ENCODE measurements at places on chromosomes 11 and 22.
A peak's percentile ranks its signal among the peaks of the same experiment; 100 is the strongest.

- DNase-seq, result no peak
Measured at GRCh38 chr11:19345848-19346681, 105.3 kb upstream of the E2F8 start.

GRCh38 chr22:33829546-33830280, 90.6 kb downstream of the LARGE1 start:
- DNase-seq, result no peak

DNA sequence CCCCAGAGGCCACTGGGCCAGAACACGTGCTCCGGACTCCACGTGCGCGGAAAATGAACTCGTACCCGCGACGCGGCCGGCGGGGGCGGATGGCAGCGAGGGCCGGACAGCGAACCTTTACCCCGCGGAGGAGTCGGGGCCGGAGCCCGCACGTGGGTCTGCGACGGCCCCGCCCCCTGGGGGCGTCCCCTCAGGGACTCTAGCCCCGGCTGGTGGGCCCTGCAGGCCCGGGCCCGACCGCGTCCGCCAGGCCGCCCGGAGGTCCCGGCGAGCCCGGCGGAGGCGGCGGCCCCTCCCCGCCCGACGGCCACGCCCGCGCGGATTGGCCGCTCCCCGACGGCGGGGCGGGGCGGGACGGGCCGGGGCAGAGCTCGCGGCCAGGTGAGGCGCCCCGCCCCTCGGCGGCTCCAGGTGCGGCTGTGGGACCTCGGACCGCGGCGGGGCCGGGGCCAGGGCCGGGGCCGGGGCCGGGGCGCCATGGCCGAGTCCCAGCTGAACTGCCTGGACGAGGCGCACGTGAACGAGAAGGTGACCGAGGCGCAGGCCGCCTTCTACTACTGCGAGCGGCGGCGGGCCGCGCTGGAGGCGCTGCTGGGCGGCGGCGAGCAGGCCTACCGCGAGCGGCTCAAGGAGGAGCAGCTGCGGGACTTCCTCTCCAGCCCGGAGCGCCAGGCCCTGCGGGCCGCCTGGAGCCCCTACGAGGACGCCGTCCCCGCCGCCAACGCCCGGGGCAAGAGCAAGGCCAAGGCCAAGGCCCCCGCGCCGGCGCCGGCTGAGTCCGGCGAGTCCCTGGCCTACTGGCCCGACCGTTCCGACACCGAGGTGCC, at the start of gene FAM83F:
TSS of gene FAM83F (plus strand) at position 389 of the 827 bp plus-strand sequence. CDS start at position 478, 89 bp downstream.
- peak; percentile 39 for DNase-seq

- DNase-seq, result no peak
Measured at GRCh38 chr11:1226226-1226985, 3.5 kb downstream of the MUC5B start.

DNA sequence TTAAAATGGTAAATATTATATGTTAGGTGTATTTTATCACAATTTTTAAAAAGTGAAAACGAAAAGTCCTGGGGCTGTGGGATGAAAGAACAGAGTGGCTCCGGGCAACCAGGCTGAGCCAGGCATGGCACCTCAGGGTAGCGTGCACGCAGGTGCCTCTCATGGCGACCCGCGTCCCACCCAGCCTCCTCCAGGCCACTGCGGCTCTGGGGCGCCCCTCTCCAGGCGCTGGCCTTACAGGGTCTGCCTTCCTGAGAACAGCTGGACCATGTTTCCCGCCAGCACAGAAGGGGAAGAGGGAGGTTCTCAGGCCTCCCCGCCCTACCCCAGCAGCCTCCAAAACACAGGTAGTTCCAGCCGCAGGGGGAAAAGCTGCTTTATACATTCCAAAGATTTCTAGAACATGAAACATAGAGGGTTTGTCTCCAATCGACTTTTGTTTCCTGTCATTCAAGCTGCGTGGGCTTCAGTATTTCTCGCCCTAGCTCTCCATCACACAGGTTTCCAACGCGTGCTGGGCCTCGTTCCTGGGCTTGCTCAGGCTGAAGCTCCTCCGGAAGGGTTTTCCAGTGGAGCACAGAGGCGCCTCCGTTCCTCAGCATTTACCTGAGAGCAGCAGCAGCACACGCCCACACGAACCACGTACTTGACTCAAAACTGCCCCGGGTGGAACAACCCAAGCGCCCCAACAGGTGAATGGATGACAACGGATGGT, 10.5 kb downstream of the EHD1 start:
- DNase-seq, result peak; percentile 3

GRCh38 chr22:47301820-47302475, 539.5 kb downstream of the TBC1D22A start:
- DNase-seq, result no peak

- DNase-seq, result peak; percentile 44
Measured at GRCh38 chr11:66950112-66950535, 8.1 kb downstream of the PC start.

DNA sequence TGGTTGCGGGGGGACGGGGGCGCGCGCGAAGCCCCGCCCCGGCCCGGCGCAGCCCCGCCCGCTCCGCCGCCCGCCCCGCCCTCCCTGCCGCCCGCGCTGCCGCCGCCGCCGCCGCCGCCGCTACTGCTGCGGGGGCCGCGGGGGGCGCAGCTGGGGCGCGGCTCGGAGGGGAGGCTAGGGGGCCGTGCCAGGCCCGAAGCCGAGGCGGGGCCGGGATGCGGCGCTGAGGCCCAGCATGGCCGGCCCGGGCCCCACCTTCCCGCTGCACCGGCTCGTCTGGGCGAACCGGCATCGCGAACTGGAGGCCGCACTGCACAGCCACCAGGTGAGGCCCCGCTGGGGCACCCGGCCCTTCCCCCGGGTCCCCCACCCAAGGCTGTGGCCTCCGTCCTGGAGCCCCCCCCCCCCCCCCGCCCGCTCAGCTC, at the start of gene ANKRD13D:
TSS of gene ANKRD13D (plus strand) at position 78 of the 425 bp plus-strand sequence. CDS start at position 236, 158 bp downstream.
- DNase-seq, result no peak

- DNase-seq, result peak; percentile 17
Measured at GRCh38 chr11:107590460-107591377, at the start of gene ELMOD1. Gene ELMOD1 (plus strand): TSS chr11:107591147. CDS start chr11:107618190, 27,043 bp downstream.

DNA sequence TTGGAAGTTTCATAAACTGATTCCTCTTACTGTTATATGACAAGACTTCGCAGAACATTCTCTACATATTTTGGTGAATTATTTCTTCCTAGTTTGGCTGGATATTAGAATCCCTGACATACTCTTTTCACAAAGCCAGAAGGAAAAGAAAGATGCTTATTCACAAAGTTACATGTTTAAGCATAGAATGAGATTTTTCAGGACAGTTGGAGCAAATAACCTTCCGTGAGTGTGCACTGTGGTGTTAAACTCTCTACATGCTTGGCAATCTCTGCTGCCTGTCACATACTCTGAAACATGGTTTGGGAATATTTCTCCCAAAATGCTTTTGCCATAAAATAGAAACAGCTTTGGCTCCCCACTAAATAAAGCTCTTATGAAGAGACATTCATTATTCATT, 230.0 kb upstream of the MTNR1B start:
- no peak for DNase-seq

GRCh38 chr11:82089426-82089825, 644.2 kb downstream of the FAM181B start:
- no peak for DNase-seq

GRCh38 chr11:108853864-108854263, 189.0 kb downstream of the DDX10 start:
- no peak for DNase-seq

DNA sequence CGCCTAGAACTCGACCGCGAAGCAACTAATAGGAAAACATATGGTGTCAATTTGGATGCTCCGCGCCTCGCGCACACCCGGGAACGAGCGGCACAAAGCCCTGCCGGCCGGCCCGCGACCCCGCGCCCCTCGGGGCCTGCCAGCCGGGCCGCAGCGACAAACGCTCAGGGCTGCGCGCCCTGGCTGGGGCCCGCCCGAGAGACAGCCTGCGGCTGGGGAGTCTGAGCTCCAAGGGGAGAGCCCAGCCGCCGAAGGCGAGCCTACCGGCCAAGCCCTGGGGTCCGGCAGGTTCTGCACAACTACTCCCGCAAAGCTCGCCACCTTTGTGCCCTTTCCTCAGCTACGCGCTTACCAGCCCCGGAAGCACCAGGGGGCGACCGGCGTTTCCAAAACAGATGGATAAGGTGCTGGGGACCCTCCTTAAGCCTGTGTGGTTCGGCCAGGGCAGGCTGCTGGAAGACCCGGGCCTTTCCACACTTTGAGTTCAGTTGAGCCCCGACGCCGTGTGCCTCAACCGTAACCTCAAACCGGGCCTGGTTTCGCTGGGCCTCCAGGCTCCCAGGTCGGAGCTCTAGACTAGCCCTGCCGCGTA, 6.0 kb downstream of the PAX6 start:
- DNase-seq, result no peak

DNA sequence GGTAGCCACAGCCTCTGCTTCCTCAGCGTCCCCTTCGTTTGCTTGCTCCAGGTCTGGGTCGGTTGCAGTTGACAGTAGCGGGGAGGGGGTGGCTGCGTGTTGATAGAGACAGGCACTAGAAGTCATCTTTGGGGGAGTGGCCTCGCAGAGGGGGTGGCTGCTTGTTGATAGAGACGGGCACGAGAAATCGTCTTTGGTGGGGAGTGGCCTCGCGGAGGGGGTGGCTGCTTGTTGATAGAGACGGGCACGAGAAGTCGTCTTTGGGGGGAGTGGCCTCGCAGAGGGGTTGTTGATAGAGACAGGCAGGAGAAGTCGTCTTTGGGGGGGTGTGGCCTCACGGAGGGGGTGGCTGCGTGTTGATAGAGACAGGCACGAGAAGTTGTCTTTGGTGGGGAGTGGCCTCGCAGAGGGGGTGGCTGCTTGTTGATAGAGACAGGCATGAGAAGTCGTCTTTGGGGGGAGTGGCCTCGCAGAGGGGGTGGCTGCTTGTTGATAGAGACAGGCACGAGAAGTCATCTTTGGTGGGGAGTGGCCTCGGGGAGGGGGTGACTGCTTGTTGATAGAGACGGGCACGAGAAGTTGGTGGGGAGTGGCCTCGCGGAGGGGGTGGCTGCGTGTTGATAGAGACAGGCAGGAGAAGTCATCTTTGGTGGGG, 328.3 kb downstream of the TBC1D22A start:
- DNase-seq, result no peak

DNA sequence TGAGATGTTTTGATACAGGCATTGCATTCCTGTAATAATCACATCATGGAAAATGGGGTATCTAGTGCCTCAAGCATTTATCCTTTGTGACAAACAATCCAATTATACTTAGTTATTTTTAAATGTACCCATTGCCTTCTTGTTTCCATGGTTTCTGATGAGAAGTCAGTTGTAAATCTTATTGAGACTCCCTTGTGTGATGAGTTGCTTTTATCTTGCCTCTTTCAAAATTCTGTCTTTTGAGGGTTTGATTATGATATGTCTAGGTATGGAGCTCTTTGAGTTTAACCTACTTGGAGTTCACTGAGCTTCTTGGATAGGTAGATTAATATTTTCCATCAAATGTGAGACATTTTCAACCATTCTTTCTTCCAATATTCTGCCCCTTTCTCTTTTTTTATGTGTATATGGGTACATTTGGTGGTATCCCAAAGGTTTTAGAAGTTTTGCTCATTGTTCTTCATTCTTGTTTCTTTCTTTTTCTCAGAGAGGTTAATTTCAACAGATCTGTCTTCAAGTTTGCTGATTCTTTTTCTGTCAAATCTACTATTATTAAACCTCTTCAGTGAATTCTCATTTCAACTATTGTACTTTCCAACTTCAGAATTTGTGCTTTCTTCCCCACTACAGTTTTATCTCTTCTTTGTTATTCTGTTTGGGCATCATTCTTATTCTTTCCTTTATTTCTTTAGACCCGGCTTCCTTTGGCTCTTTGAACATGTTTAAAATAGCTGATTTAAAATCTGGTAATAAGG, 13.7 kb downstream of the NAGA start:
- DNase-seq, result no peak

DNA sequence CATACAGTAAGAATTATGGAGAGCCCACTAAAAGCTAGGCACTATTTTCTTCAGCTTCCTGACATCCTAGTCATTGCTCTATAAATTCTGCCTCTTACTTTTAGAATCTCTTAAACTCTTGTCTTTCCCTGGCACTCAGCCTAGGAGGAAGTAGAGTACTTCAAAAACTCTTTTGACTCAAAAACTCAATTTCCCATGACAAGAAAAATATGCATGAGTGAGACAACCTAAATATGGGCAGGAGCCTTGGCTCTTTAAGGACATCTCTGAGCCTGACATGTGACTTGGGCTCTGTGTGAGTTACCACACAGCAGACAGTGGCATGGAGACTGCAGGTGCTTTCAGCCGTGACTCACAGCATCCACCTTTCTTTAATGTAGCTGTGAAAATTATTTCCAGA, 97.5 kb upstream of the CCDC179 start:
- no peak for DNase-seq

DNA sequence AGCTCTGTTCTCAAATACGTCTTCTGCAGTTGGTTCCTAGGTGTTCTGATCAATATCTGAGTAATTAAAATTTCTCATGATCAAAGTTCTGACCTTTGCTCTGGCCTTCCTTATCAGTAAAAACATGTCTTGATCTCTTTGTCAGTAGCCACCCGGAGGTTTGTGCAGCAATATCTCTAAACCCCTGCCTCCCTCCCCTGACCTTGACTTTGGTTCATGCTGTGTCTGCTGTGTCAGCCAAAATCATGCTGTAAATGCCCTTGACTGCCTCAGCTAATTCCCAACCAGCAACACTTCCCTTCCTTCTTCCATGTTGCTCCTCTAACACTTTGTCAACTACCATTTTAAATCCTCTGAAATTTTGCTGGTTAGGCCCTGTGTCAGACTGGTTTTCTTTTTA, 424.7 kb downstream of the FAM181B start:
- DNase-seq, result no peak

- peak; percentile 69 for DNase-seq
Measured at GRCh38 chr11:8913961-8914660, 3.1 kb downstream of the AKIP1 start.

GRCh38 chr11:38553148-38553547, 1955.1 kb upstream of the RAG2 start:
- DNase-seq, result no peak

DNA sequence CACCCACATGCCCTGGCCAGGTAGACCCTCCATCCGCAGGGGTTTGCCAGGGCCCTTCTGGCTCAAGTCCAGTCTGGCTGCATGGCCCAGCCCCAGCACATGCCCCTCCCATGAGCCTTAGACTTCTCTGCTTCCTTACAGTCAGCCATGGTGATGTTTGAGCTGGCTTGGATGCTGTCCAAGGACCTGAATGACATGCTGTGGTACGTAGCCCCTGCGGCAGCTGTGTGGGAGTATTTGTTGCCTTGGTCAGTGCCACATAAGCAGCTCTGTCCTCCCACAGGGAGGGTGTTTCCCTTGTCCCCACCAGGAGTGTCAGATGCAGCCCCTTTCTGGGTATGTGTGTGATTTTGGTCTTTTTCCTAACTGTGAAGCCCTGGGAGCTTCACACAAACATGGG, 17.5 kb downstream of the CDC45 start:
- DNase-seq, result peak; percentile 4

DNA sequence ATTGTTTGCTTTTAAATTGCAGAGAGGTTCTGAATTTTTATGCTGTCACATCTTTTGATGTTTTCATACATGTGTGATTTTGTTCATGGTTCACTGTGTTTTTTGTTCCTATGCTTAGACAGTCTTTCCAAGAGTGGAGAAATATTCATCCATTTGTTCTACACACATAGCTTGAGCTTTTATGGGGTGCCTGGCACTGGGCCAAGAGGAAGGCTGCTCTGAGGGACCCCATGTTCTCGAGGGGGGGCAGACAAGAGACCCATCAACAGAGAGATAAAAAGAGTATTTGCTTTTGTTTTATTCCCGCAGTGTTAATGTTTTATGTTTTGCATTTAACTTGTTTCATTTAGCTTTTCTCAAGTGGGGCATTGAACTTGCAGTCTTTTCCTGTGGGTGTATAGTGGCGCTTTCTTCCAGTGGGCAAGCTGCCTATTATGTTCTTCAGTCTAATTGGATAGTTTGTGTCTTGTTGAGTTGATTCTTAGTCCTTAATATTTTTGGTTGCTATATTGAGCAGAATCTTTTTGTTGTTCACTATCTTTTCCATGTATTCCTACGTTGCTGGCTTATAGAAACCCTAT, 57.7 kb downstream of the CABIN1 start:
- DNase-seq, result no peak
